ENCODE measurements at places on chromosomes 4 and X. TPM values are rescaled to one million over a fixed set of nuclear protein-coding genes. Genes with fewer than 3 reads are reported as not detected.

GRCh38 chr4:40289366-40290188 is 45.6 kb upstream of the CHRNA9 start:
- H3K36me3 ChIP-seq, result no peaks in the 10 kb centered on the region
- H3K4me1 ChIP-seq, result peaks cover 7% of the 10 kb centered on the region
- no peak overlapping the region for H3K4me3 ChIP-seq
- no peaks in the 10 kb centered on the region for H3K27me3 ChIP-seq
- no peak overlapping the region for H3K27ac ChIP-seq

DNA sequence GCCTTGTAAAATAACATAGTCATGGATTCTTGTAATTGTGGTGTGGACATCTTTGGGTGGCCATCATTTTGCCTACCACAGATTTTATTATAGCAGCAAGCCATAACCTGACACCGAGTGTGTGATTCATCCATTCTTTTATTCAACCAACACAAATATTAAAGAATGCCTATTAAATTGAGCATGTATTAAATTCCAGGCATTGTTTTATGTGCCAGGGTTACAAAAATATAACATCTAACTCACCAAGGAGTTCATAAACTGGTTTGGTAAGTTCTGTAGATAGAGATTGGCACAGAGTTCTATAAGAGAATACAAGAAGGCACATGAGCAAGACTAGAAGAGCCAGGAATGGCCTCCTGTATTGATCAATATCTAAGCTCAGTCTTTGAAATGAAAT is 18.0 kb downstream of the NBDY start:
- peaks cover 24% of the 10 kb centered on the region for H3K4me1 ChIP-seq
- no peak overlapping the region for H3K27ac ChIP-seq
- peaks cover 2% of the 10 kb centered on the region for H3K36me3 ChIP-seq
- no peaks in the 10 kb centered on the region for H3K27me3 ChIP-seq
- no peak for DNase-seq

- no peaks in the 10 kb centered on the region for H3K27me3 ChIP-seq
- no peak overlapping the region for H3K4me3 ChIP-seq
- no peaks in the 10 kb centered on the region for H3K4me1 ChIP-seq
These were observed 29.4 kb downstream of the TRPC5 start for GRCh38 chrX:112053169-112053568.

GRCh38 chrX:7062903-7063302 is 84.6 kb upstream of the STS start:
- H3K27me3 ChIP-seq, result no peaks in the 10 kb centered on the region
- no peak for DNase-seq
- H3K36me3 ChIP-seq, result no peaks in the 10 kb centered on the region
- H3K4me3 ChIP-seq, result no peak overlapping the region
- no peak overlapping the region for H3K27ac ChIP-seq

DNA sequence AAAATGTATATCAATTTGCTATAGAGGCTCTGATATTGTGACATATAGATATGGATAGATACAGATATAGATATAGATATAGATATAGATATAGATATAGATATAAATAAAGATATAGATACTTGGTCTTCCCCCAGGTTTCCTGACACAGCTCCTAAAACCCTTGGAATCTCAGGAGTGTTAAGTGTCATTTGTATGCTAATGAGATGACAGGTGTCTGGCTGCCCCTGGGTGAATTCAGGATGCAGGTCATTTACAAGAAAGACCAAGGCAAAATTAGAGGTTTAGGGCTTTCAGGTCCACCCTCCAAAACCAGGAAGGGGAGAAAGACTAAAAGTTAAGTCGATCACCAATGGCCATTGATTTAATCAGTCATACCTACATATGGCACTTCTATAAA is 1034.8 kb downstream of the PDHA2 start:
- no peaks in the 10 kb centered on the region for H3K27me3 ChIP-seq
- no peak overlapping the region for H3K27ac ChIP-seq
- no peak overlapping the region for H3K4me3 ChIP-seq
- no peaks in the 10 kb centered on the region for H3K36me3 ChIP-seq
- DNase-seq, result no peak

GRCh38 chr4:92304606-92305005 is 840 bp downstream of the GRID2 start:
- no peak overlapping the region for H3K27ac ChIP-seq
- no peaks in the 10 kb centered on the region for H3K36me3 ChIP-seq
- H3K27me3 ChIP-seq, result peaks cover 59% of the 10 kb centered on the region
- DNase-seq, result no peak
- no peaks in the 10 kb centered on the region for H3K4me1 ChIP-seq

- DNase-seq, result no peak
- H3K27me3 ChIP-seq, result no peaks in the 10 kb centered on the region
- H3K4me3 ChIP-seq, result no peak overlapping the region
- no peak overlapping the region for H3K27ac ChIP-seq
These were observed 20.5 kb upstream of the MID2 start for GRCh38 chrX:107805179-107805578.

GRCh38 chr4:61922766-61923165 is 722.6 kb downstream of the ADGRL3 start:
- no peaks in the 10 kb centered on the region for H3K4me1 ChIP-seq
- no peak overlapping the region for H3K4me3 ChIP-seq
- no peak for DNase-seq
- H3K36me3 ChIP-seq, result no peaks in the 10 kb centered on the region

DNA sequence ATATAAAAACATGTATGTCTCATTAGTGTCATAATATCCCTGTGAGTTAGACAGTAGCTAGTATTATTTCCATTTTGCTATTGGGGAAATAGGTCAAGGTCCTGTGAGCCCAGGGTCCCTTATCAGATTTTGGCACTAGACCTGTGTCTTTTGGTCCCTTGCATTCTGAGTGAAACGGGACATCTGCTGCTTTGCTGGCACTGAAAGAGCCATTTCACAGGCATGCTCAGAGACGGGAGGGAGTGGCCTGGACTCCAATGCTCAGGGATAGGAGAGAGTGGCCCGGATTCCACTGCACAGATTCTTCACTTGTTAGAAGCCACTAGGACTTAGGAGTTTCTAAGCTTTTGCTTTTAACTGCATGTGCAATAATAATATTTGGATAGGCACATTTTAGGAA is 177.2 kb downstream of the TSPAN5 start:
- H3K27ac ChIP-seq, result no peak overlapping the region
- no peak for DNase-seq
- peaks cover 52% of the 10 kb centered on the region for H3K4me1 ChIP-seq
- no peak overlapping the region for H3K4me3 ChIP-seq
- H3K36me3 ChIP-seq, result no peaks in the 10 kb centered on the region

DNA sequence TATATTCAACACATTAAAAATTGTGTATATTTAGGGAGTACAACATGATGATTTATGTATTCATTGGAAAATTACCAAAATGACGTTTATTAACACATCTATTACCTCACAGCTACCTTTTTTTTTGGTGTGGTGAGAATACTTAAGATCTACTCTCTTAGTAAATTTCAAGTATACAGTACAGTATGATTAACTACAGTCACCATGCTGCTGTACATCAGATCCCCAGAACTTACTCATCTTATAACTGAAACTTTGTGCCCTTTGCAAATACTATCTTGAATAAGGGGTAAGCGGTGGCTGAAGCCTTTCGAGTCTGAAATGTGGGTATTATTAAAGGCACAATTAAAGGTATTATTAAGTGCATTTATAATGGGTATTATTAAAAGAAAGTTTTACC is 976 bp downstream of the PHKA1 start:
- H3K36me3 ChIP-seq, result no peaks in the 10 kb centered on the region
- peak overlapping the region; percentile 84 for H3K4me3 ChIP-seq
- no peak for DNase-seq
- 0 out of 2 replicates have a peak, but pooled peaks cover 3% of the 10 kb centered on the region for H3K4me1 ChIP-seq

- H3K4me1 ChIP-seq, result peaks cover 16% of the 10 kb centered on the region
- peak; percentile 95 for DNase-seq
- peak overlapping the region; percentile 67 for H3K27ac ChIP-seq
- no peaks in the 10 kb centered on the region for H3K36me3 ChIP-seq
- no peaks in the 10 kb centered on the region for H3K27me3 ChIP-seq
These were observed 92.0 kb upstream of the TNIP3 start for GRCh38 chr4:121255986-121256750.

DNA sequence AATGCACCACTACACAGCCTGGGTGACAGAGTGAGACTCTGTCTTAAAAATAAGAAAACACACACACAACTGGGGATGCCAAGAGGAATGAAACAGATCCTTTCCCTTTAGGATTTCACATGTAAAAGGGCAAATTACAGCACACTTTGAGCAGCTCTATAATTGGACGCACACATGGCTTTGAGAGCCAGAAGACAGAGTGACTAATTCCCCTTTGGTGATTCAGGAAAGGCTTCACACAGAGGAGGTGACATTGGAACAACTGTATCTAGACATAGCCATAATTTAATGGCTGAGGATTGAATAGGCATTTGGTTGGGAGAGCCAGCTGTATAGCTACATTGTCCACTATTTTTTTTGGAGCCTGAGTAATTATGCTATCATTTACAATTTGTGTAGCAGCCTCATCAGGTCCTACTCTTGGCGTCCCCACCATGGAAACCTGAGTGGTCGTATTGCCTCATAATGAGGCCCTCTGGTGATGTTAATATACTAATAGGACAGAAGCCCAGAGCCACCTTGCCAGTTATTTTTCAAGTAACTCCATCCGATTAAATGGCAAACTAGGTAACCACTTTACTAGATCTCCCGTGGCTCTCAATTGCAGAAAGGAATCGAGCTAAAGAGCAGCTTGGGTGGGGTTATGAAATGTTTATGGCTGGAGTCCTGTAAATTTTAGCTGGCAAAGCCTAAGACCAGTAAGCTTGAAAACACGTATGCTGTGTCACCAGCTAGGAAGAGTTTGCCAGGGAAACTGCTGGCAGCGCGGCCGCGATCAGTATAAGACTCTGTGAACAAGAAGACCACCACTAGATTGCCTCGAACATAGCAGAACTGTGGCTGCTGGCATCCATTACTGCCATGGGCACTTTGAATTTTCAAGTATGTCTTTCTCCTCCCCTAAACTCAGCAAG is 8.5 kb upstream of the PPEF1 start:
- no peak overlapping the region for H3K27ac ChIP-seq
- H3K4me3 ChIP-seq, result no peak overlapping the region
- DNase-seq, result peak; percentile 61
- H3K4me1 ChIP-seq, result peaks cover 3% of the 10 kb centered on the region
- H3K27me3 ChIP-seq, result no peaks in the 10 kb centered on the region
- H3K36me3 ChIP-seq, result no peaks in the 10 kb centered on the region

DNA sequence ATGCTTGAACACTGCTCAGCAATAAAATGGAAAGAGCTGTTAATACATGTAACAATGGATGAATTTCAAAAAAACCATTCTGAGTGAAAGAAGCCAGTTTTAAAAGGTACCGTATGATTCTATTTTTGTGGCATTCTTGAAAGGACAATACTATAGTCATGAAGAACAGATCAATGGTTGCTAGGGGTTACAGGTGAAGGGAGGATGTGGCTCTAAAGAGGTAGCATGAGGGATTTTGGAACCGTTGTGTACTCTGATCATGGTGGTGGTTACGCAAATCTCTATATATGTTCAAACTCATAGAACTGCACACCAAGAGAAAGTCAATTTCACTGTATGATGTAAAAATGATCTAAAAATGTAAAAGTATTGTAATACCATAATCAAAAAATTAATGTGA is 40.0 kb upstream of the CTAG2 start:
- H3K27me3 ChIP-seq, result no peaks in the 10 kb centered on the region
- peaks cover 13% of the 10 kb centered on the region for H3K4me1 ChIP-seq
- no peak overlapping the region for H3K27ac ChIP-seq
- no peak for DNase-seq
- H3K36me3 ChIP-seq, result no peaks in the 10 kb centered on the region

- H3K4me1 ChIP-seq, result no peaks in the 10 kb centered on the region
- DNase-seq, result no peak
These were observed 122.6 kb downstream of the COMMD8 start for GRCh38 chr4:47340914-47341313.

DNA sequence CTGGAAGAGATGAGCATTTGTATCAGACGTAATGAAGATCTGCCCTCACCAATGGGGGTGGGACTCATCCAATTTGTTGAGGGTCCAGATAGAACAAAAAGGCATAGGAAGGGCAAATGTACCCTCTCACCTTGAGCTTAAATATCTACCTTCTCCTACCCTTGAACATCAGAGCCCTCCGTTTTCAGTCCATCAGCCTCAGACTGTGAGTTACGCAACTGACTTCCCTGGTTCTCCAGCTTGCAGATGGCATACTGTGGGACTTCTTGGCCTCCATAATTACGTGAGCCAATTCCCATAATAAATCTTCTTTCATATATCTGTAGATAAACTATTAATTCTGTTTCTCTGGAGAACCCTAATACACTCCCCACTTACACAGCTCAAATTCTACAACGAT is 56.5 kb upstream of the GUCY1A1 start:
- no peaks in the 10 kb centered on the region for H3K27me3 ChIP-seq
- peaks cover 3% of the 10 kb centered on the region for H3K4me1 ChIP-seq
- no peak overlapping the region for H3K27ac ChIP-seq

GRCh38 chr4:70606459-70606858 is 14.4 kb downstream of the AMBN start:
- no peak for DNase-seq
- no peak overlapping the region for H3K4me3 ChIP-seq
- H3K36me3 ChIP-seq, result no peaks in the 10 kb centered on the region
- no peak overlapping the region for H3K27ac ChIP-seq

- DNase-seq, result no peak
- no peaks in the 10 kb centered on the region for H3K36me3 ChIP-seq
- no peak overlapping the region for H3K27ac ChIP-seq
- H3K27me3 ChIP-seq, result no peaks in the 10 kb centered on the region
- H3K4me1 ChIP-seq, result no peaks in the 10 kb centered on the region
These were observed 42.7 kb downstream of the HPRT1 start for GRCh38 chrX:134502686-134503085.

GRCh38 chr4:3301450-3302172 is 8.8 kb downstream of the RGS12 start:
- DNase-seq, result no peak
- H3K27me3 ChIP-seq, result no peaks in the 10 kb centered on the region
- H3K4me3 ChIP-seq, result no peak overlapping the region
- no peak overlapping the region for H3K27ac ChIP-seq
- H3K36me3 ChIP-seq, result no peaks in the 10 kb centered on the region
- peaks cover 14% of the 10 kb centered on the region for H3K4me1 ChIP-seq

DNA sequence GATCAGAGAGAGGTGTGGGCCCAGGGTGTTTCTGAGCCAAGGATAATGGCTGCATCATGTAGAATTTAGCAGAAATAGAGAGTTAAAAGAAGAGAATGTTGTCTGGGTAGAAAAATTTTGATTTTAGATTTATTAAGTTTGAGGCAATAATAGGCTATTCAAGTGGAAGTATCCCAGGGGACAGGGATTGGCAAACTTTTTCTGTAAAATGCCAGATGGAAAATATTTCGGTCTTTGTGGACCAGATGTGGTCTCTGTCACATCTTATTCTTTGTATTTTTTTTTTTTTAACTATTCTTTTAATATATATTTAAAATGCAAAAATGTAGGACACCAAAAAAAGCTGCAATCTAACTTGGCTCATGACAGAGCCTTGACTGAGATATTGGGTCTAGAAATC is 33.1 kb downstream of the IL15 start:
- H3K36me3 ChIP-seq, result no peaks in the 10 kb centered on the region
- no peak for DNase-seq
- H3K27me3 ChIP-seq, result no peaks in the 10 kb centered on the region
- H3K27ac ChIP-seq, result no peak overlapping the region
- no peaks in the 10 kb centered on the region for H3K4me1 ChIP-seq

Gene UGT2B11
- not detected for total RNA-seq

Gene CDS1
- not detected for total RNA-seq

Gene SPANXN4
- total RNA-seq, result not detected

Gene NSG1
- 0.86 TPM for total RNA-seq

Gene MTCP1
- total RNA-seq, result 6.3 TPM

Gene TEX13D
- total RNA-seq, result not detected

Gene PRDM5
- 18.7 TPM for total RNA-seq

Gene HTR2C
- not detected for total RNA-seq

Gene RBM47
- 2.0 TPM for total RNA-seq

Gene ASMT
- total RNA-seq, result not detected

Measured in GM23248 (cell line).